Effector memory CD4-positive, alpha-beta T cell (primary cell): ENCODE measurements at places on chromosomes 4 and X.

DNA sequence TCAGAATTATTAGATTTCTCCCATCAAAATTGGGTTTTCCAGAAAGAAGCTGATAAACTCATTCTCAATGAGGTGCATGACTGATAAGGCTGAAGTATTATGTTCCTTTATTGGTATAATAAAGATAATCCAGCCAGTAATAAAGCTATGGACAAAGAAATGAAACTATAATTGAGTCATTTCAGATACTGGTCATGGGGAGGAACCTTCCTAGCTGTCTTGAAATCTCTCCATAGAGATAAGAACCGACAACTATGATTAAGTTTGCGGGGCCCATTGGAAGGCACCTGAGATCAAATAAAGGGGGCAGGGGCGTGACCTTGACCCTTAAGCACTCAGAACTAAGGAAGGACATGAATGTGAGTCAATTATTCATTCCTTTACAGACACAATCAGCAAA lies 47.8 kb downstream of the RAI2 start:
- no peak for DNase-seq

DNA sequence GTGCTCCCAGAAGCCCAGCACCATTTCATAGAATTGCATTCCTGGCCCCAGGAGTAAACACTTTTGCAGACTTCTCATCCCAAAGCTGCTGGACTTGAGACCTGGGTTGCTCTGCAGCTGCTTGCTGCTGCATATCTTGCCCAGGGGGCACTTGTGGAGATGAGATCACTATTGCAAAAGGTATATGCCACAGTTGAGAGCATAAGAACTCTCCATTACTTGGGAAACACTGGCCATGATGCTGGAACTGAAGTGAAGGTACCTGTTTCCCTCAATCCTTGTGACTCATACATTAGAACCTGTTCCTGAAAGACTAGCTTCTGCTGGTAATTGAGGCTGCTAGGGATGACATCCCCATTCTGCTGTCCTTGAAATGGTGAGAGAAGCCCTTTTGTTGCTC lies 43.1 kb upstream of the WDR1 start:
- no peak for DNase-seq

GRCh38 chrX:67545036-67545821 lies 1.4 kb downstream of the AR start:
- DNase-seq: no peak

- DNase-seq: no peak
Measured at GRCh38 chr4:110415478-110415877, 60.5 kb upstream of the ENPEP start.

DNA sequence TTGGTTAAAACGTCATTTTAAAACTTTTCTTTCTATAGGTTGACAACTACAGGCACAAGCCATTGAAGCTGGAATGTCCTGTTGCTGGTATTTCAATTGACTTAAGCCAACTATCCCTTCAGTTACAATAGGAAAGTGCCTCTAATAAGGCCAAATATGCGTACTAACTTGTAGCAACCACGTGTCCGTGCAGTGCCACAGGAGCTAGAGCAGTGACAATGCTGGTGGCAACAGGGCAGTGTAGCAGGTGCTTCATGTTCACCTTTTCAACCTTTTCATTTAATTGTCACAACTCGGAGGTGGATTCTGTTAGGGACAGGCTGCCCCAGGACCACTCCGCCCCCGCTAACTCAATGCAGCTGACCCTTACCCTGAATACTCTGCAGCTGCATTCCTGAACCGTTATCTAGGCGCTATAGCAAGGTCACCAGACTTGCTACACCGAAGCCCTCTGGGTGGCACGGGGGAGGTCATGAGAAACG lies 37.7 kb downstream of the ERVMER34-1 start:
- DNase-seq: no peak

DNA sequence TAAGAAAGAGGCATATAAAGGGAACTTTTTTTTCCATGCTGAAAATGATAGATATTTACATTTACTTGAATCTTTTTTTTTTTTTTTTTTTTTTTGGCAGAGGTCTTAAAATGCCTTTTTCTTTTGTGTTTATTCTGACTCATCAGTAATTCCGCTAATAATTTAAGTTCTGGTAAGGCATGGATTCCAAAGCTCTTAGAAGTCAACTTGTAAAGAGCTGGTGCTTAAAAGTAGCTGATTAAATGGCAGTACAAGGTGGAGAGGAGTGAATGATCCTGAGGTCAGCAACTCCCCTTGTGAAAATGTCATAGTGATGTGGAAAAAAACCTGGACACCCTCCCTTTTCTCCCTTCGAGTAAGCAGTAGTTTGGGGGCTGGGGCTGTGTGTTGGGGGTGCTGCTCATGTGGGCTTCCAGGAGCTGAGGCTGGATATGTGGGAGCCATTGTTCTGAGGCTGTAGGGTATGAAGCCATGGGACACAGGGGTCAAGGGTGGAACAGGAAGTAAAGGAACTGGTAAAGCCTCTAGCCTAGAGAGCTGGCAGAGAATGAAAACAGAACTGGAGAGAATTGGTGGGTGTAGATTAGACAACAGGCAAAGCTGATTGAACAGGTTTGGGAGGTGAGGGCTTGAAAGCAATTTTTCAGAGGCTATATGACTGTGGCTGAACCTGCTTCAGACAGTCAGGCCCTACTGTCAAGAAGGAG lies 41.0 kb upstream of the PITX2 start:
- no peak for DNase-seq

DNA sequence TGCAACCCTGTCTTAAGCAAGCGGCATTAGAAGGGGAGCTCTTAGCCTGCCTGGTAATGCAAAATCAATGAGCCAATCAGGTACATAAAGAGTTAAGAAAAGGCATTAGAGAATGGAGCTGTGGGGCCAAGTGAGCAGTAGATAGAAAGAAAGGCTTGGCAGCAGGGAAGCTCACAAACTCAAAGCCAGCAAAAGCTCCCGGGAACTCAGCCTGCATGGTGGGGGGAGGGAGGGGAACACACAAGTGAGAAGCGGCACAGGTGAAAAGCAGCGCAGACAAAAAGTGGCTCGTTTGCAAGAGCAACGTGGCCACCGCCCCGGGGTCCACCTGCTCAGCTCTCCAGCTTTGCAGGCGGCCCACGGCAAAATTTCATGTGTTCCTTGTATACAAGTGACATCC lies 818.5 kb downstream of the FAM133A start:
- DNase-seq: no peak

- DNase-seq: no peak
Measured at GRCh38 chr4:6660430-6660829, 19.9 kb downstream of the MRFAP1 start.
